ENCODE measurements at places on chromosomes 5 and 9.

DNA sequence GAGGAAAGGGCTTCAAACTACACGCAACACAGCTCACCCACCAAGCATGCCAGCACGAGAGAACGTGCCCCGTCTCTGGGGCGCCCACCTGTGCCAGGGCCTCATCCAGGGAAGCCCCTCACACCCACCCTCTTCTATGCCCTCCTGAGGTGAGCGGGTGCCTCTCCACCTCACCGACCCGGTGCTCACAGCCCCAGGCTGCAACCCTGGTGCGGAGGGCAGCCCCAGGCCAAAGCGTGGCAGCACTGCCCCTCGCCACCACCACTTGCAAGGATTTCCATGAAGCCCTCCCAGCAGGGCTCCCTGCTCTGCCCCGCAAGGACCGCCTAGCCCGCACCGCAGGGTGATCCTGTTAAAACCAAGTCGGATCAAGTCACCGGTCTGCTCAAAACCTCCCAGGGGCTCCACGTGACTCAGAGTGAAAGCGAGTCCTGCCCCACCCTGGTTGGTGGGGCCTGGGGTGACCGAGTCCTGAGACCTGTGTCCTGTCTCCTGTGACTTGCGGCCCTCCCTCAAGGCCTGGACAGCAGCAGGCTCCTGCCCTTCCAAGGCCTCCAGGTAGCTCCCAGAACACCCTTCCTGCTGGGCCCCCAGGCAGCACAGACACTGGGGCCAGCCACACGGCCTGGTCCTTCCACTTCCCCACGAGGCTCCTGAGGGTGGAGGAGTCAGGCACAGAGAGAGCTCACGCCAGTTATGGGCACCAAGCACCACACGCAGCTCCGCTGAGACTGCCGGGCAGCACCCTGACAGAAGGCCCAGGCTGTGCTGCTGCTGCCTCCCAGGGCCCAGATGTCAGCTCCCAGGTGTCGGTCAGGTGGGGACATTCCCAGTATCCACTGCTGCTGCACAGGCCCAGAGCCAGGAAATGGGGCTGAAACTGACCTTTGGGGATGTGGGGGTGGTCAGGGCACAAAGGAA, 12.7 kb downstream of the BRD3 start:
- DNase-seq, result no peak

DNA sequence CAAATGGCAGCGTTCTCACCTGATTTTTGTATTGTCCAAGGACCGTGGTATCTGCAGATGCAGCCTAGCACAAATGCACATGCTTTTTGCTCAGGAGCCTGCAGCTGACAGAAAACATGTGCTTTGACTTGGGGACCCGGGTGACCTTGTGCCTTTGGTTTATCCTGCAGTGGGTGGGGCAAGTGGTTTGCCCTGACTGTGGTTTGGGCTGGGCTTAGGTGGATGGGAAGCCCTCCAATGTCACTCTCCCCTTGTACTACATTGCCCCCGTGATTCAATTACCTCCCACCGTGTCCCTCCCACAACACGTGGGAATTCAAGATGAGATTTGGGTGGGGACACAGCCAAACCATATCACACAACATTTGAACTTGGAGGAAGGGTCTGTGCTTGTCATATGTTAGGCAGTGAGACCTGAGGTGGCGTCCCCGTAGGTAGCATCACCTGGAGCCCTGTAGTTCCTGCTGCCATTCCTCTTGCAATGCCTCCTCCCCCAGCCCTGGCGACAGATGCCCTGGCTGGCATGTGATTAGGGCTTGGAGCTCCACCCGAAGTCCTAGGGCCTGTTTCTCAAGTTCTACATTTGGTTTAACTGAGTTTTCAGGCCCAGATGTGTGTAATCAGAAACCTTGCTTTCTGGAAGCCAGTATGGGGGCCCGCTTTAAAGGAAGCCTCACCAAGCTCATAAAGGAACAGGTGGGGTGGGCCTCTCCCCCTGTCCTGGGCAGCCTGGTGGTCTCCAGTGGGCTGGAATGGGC, 2.1 kb downstream of the ANKRD33B start:
- peak; percentile 85 for DNase-seq

GRCh38 chr5:134100283-134101091, 14.0 kb upstream of the TCF7 start:
- DNase-seq, result no peak

- no peak for DNase-seq
These were observed 28.3 kb upstream of the GAS1 start for GRCh38 chr9:86975606-86976005.

DNA sequence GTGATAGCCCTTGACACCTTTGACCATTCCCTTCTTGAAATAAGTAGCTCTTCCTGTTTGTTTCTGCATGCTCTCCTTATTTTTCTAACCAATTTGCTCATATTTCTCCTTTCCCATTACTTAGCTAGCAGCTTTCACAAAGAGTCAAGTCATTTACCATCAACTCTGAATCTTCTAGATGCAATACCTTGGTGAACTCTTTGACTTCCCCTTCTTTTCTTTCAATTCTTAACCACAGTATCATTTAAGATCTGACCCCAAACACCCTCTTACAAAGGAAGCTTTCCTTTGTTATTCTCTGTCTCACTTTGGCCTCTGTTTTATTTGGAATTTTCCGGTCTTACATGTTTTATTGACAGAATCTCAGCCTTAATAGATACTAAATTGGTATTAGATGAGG, 14.0 kb downstream of the NFX1 start:
- no peak for DNase-seq

DNA sequence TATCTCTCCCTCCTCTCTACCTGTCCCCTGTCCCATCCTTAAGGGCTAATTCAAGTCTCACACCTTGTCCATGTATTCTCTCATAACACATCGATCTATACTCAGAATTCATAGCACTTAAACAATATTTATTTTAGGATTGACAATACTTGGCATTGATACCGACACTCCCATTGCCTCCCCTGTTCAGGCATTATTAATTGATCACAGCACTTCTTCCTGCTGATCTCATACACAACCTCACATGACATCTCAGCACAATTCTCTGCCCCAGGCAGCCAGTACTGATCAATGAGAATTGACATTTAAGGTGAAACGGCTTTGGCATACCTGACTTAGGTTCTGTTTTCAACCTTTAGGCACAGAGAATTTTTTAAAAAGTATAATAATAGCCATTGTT, 582.4 kb upstream of the BRINP1 start:
- DNase-seq, result no peak

DNA sequence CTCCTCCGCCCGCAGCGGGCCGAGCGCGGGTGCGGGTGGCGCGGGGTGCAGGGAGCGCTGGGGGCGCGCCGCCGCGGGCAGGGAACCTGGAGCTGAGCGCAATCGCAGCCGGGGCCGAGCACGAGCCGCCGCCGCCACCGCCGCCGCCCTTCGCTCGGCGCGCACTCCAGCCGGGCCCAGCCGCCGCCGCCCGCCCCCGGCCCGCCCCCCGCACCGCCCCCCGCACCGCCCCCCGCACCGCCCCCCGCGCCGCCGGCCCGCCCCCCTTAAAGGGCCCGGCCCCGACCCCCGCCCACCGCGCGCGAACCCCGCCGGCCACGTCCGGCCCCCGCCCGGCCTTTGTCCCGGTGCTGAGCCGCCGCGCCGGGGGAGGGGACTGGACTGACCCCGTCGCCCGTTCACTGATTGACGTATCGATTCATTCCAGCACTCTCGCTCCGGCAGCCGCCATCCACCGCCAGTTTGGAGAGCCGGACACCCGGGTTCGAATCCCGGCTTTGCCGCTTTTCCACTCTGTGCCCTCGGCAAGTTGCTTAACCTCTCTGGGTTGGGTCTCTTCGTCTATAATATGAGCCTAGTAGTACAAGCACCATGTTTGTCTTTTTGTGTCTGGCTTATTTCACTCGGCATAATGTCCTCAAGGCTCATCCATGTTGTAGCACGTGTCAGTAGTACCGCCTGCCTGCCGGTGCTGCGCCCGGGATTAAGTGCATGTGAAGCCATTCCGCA, at the start of gene SH3PXD2B:
TSS of gene SH3PXD2B (minus strand) at position 168 of the 729 bp plus-strand sequence. CDS start 173 bp downstream, outside the sequence.
- DNase-seq, result no peak

DNA sequence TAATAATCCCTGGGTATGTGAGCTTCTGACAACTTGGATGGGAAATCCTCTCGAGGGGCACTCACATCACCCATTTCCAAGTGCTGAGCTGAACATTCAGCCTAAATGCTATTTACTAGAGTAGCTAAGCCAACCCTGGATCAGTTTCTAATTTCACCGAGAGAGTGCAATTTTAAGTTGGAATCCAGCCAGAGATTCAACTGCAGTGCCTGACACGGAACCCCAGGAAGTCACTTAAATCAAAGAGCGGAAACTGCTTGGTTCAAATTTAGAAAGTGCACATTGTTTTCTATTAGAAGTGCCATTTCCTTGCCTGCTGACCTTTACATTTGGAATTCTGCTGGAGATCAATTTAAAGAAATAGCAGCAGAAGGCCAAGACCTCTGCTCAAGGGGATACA, 8.8 kb downstream of the SPRY4 start:
- no peak for DNase-seq

GRCh38 chr9:113715086-113715485, 161.0 kb upstream of the ZNF618 start:
- peak; percentile 61 for DNase-seq

DNA sequence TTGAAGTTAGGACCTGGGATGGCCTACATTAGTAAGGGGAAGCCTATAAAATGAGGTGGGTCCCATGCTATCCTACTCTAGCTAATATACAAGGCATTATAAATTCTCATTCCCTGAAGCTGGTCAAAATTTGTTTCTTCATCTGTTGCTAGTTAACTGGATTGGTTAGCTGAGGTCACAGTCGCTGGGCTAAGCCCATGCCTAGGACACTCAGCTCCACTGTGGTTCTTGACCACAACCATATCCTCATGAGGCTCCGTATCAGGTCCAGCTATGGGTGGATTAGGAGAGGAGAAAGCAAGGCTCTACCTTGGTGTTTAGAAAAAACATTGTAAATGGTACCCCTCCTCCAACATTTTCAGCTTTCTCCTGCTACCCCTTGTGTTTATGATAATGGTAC, 52.8 kb upstream of the RAI14 start:
- DNase-seq, result no peak
